ENCODE measurements at places on chromosomes 4 and X.

DNA sequence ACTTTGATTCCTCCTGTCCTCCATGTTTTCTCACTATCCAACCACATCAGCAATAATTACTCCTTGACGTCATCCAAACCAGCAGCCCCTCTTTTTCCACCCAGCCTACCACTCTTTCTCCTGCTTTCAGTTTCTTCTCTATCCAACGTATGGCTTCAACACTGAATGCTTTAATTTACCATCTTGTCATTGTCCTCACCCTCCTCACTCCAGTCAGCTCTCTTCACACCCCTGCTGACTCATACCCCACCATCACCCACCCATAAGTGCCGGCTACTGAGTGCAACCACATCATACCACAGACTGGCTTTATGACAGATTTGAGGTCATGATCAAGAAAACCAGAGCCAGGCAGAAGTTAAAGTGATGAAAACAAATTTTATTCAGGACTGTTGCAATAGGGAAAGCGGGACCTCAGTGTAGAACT, 9.8 kb upstream of the ANXA5 start:
- peak overlapping the region; percentile 23 for H3K27ac ChIP-seq
- no peak overlapping the region for H3K4me3 ChIP-seq

GRCh38 chrX:154478728-154479622, at the start of gene LAGE3:
LAGE3 (minus strand) TSS chrX:154479281; CDS start chrX:154478915, 366 bp downstream.
- H3K27ac ChIP-seq: no peak within 1 kb of the TSS
- H3K4me3 ChIP-seq: peak within 1 kb of the TSS; percentile 49
- H3K36me3 ChIP-seq: peaks cover 4% of the 10 kb centered on the region
- peaks cover 10% of the 10 kb centered on the region for H3K4me1 ChIP-seq

DNA sequence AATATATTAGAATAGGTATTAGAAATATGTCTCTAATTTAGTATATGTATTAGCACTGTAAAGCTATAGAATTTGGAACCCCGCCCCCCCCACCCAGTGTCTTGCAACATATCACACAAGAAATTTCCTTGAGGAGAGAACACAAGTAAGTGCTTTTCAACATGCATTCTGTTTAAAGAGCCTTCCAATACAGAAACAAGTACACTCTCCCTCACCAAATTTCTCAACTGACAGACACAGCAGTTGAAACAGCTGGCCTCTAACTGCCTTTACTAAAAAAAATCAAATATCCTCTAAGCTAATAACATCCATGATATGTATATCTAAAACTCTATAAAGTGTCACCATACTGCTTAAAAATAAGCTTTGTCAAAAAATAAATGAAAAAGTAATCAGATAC, 12.4 kb downstream of the CAMK2D start:
- no peak overlapping the region for H3K27ac ChIP-seq
- H3K4me3 ChIP-seq: no peak overlapping the region
- H3K36me3 ChIP-seq: peaks cover 9% of the 10 kb centered on the region
- no peak for DNase-seq

- no peak for DNase-seq
- peaks cover 22% of the 10 kb centered on the region for H3K27me3 ChIP-seq
- no peak overlapping the region for H3K4me3 ChIP-seq
- H3K27ac ChIP-seq: no peak overlapping the region
Observed at GRCh38 chr4:30721185-30722091, 1.3 kb downstream of the PCDH7 start.

All from SJSA1 (cell line).